ENCODE measurements at places on chromosomes 1 and 21. TPM values are rescaled to one million over a fixed set of nuclear protein-coding genes. Genes with fewer than 3 reads are reported as not detected.

BMP8B gene
- 1.5 TPM for polyA plus RNA-seq

PRELP gene
- not detected for polyA plus RNA-seq

C1QB gene
- 0.16 TPM for polyA plus RNA-seq

GNAT2 gene
- not detected for polyA plus RNA-seq

KCNJ6 gene
- polyA plus RNA-seq, result not detected

EVI5 gene
- polyA plus RNA-seq, result 2.3 TPM

ARHGEF16 gene
- not detected for polyA plus RNA-seq

ASCL5 gene
- not detected for polyA plus RNA-seq
